ENCODE measurements at places on chromosomes 1 and 21.

- no peak for DNase-seq
Observed at GRCh38 chr21:46431884-46432488, 26.7 kb upstream of the DIP2A start.

GRCh38 chr21:38765056-38765455, 40.7 kb upstream of the ETS2 start:
- no peak for DNase-seq

GRCh38 chr1:222694927-222695326, 17.4 kb downstream of the AIDA start:
- no peak for DNase-seq

DNA sequence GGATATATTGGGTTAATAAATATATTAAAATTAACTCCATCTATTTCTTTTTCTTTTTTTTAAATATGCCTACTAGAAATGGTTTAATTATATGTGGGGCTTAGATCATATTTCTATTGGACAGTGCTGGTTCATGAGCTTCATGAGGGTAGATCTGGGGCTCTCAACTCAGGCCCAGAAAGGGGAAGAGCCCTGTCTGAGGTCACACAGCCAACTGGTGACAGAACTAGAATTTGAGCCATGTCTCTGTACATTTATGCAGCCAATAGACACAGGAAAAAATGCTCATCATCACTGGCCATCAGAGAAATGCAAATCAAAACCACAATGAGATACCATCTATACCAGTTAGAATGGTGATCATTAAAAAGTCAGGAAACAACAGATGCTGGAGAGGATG, 5.1 kb upstream of the EPHB2 start:
- DNase-seq, result no peak

- DNase-seq, result no peak
Observed at GRCh38 chr1:32012709-32013385, 821 bp upstream of the KHDRBS1 start.

DNA sequence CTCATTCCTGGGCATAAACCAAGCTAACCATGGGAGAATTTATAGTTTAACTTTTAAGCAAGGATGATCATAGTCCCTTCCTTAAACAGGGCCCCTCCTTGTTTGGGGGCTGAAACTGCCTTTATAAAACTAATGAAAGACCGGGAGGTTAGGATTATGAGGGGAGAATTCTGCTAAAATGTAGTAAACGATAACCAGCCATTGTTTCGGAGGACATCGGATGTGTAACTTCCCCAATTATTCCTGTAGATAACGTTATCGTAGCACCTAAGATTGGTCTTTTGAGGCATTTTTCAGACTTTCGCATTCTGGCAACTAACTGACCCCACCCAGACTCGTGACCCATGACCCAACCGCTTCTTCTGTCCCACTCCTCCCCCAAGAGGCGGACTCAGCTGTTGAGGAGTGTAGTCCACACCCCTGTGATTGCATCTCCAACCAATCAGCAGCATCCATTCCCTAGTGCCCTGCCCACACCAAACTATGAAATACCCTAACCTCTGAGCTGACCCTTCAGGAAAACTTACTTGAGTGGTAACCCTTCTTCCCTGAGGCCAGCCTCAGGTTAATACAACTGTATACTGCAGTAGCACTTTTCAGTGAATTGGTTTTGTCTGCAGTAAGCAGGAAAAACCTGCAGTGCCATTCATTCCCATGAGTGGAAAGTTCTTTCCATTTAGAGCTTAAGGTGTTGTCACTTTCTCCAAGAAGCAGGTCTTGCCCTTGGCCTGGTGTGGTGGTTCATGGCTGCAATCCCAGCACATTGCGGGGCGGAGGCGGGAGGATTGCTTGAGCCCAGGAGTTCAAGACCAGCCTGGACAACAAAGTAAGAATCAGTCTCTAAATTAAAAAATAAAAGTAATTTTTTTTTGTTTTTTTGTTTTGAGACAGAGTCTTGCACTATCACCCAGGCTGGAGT, 823 bp upstream of the SYF2 start:
- DNase-seq, result peak; percentile 53

- no peak for DNase-seq
Observed at GRCh38 chr1:228364068-228364705, 42.4 kb downstream of the TRIM11 start.

- DNase-seq, result no peak
Observed at GRCh38 chr21:44462086-44462833, 7.0 kb downstream of the LRRC3 start.

DNA sequence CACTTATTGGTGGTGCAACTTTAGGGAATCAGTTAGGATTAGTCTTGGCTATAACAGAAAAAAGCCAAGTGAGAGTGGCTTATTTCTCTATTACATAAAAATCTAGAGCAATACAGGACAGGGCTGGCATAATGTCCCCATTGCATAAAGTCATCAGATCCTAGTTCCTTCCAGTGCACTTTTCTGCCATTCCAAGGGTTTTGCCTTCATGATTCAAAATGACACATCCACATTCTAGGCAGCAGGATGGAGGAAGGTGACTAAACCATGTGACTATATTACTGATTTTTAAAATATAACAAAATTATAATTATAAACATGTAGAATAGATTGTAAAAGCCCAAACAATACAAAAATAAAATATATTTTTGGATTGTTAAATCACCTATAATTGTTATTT, 18.8 kb downstream of the JUN start:
- no peak for DNase-seq

GRCh38 chr1:232978815-232979214, 28.4 kb downstream of the NTPCR start:
- no peak for DNase-seq

GRCh38 chr21:29237110-29238052, 61.3 kb upstream of the BACH1 start:
- DNase-seq, result no peak

- DNase-seq, result no peak
Observed at GRCh38 chr1:7110321-7110720, 325.1 kb downstream of the CAMTA1 start.

DNA sequence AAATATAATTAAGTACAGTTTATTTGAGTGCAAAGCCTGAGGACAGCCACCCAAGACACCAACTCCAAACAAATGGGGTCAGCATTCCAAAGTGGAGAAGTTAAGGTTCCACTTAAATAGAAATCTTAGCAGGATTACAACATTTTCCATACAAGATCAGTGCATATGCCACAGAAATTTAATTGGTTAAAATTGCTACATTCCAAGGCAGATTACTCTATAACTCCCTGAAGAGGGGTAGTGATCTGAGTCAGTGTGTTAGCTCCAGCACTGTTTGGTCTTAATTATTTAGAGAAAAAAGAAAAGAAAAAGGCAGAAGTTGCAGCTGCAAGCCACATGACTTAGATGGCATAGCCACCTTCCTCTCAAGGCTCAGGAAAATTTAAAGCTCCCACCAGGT, 297.5 kb downstream of the HHIPL2 start:
- no peak for DNase-seq

DNA sequence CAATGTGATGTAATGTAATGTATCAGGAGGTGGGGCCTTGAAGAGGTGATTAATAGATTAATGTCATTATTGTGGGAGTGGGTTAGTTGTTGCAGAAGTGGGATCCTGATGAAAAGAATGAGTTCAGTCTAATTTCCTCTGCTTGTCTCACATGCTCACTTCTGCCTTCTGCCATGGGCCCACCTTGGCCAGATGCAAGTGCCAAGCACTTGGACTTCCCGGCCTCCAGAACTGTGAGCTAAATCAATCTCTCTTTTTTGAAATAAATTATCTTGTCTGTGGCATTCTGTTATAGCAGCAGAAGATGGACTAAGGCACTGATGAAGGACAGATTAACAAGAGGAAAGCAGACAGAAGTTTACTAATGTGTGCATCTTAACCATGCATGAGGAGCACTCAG, 123.9 kb downstream of the ETS2 start:
- DNase-seq, result no peak

DNA sequence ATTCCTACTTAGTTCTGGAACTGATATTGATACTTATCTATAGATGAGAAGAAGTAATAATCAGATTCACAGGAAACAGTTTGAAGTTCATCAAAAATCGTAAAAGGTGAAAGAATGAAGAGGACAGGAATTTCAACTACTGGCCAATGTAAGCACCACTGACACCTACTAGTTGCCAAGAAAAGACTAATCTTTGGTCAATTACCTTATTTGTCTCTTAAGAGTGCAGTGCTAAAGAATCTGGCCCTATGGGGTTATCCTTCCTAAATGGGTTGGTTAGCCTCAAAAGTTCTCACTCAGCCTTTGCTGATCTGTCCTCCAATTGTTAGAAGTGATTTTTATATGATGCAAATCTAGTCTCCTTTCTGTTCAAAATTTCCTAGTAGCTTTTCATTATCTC, 29.5 kb downstream of the ADSS2 start:
- no peak for DNase-seq

- DNase-seq, result no peak
Observed at GRCh38 chr1:29849038-29849750, 612.9 kb downstream of the PTPRU start.

DNA sequence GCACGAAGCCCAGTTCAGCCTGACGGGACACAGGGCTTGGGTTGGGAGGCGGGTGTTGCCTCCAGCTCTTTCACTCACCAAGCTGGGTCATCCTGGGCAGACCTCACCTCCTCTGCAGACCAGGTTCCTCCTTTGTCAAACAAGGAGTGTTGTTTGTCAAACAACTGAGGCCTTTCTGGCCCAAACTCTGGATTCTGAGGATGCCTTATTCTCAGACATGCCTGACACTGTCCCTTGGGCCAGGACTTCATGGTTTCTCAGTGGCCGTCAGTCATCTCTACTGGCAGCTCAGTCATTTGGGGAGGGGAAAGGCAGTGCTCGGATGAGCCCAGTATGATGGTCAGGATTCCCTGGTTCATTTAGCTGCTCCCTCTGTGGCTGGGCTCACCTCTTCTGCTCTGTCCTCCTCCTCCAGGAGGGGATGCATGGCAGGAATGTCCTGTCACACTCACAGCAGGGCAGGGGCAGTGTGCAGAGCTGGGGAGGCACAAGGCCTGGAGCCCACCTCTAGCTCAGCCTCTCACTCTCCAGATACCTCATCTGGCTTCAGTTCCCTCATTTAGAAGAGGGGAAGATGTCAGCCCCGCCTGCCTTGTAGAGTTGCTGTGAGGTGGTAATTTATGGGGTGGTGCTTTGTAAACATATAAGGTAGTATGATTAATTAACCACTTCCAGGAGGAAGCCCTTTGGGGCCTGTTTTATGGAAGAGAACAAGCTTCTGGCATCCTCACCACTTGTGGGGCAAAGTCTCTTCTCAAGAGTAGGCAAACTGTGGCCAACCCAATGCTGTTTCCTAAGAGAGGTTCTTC, 20.6 kb downstream of the SLC2A1 start:
- DNase-seq, result peak; percentile 37

DNA sequence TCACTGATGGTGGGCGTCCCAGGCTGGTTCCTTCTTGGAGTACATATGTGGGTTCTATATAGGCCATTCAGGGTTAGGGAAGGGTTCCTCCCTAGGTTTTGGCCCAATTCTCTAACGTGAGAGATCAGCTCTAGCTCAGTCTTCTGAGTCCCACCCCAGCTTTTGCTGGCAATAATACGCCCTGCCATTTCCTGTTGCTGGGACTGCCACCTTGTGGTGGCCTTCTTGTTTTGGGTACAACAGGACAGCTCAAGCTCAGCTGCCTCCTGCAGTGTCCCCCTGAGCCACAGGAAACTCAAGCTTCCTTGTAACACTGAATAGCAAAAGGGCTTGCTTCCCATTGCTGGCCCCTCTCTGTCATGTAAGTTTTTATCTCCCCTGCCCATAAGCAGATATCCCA, 77.8 kb downstream of the BACH1 start:
- DNase-seq, result no peak

- no peak for DNase-seq
Observed at GRCh38 chr1:7432900-7433380, 338.2 kb upstream of the VAMP3 start.

DNA sequence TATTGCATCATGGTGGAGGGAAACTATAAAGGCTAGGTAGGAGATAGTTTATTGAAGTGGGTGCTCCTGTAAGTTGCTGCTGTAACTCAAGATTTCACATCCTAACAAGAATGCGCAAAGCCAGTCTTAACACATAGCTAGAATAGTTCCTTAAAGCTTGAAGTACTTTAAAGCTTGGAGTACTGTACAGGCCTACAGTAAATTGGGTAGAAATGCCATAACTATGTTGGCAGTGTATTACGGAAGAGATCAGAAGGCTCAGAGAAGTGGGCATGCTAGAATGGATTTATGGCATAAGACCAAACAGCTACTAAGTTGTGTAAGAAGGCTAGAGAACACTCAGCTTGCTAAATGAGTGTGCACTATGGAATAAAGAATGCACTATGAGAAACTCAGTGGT, 44.5 kb downstream of the DMRTA2 start:
- no peak for DNase-seq

- DNase-seq, result no peak
Observed at GRCh38 chr1:79969886-79970285, 963.4 kb upstream of the ADGRL4 start.

DNA sequence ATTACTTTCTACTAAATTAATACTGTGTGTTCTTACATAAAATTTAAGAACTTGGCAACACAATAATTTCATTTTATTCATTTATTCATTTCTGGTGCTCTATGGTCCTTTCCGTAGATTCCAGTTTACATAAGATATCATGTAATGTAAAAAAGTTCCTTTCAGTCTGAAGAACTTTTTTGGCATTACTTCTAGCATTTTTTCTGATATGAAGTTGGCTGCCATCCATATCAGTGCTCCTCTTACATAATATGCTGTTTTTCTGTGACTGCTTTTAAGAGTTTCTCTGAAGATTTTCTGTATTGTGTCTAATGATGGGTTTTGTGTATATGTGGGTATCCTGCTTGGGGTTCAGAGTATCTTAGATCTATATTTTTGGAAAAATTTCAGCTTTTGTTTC, 34.8 kb downstream of the LIN9 start:
- no peak for DNase-seq

DNA sequence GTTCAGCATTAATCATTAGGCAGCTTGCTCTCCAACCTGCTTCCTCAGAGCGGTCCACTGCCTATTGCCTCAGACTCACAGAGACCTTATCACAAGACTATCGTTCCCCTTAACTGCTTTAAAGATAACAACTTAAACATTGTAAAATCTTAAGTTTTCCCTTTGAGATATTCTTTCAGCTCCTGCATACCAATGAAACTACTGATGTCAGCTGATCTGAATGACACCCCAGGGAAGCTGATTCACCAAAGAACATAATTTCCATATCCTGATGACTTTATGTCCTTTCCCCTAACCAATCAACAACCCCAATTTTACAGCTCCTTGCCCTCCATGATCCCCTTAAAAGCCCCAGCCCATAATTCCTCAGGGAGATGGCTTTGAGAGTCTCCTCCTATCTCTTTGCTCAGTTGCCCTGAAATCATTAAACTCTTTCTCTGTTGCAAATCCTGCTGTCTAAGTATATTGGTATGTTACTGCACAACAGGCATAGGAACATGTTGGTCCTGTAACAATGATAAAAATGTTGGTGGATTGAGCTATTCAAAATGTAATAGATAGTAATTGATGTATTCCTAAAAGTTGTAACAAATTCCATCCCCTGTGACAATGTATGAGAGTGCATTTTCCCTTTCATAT, 621.4 kb upstream of the RGS18 start:
- no peak for DNase-seq

GRCh38 chr1:4684136-4684535, 29.7 kb downstream of the AJAP1 start:
- DNase-seq, result no peak

GRCh38 chr1:84750110-84750730, 60.0 kb upstream of the SSX2IP start:
- DNase-seq, result peak; percentile 72
